GM23248 (cell line): ENCODE measurements at places on chromosomes 4 and X.
A peak's percentile ranks its signal among the peaks of the same experiment; 100 is the strongest.

DNA sequence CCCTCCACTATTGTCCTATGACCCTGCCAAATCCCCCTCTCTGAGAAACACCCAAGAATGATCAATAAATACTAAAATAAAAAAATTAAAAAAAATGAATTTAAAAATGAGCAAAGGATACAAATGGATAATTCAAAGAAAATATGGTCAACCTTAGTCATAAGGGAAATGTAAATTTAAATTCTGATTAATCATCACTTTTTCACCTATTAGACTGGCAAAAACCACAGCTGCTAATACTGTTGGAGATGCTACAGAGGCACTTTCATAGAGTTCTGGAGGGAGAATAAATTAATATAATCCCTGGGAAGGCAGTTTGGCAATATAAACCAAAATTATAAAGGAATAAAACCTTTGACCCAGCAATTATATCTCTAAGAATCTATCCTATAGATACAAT lies 50.3 kb downstream of the LRBA start:
- no peaks in the 10 kb centered on the region for H3K27me3 ChIP-seq
- H3K4me1 ChIP-seq, result no peaks in the 10 kb centered on the region
- no peak overlapping the region for H3K4me3 ChIP-seq
- H3K27ac ChIP-seq, result no peak overlapping the region
- no peak for DNase-seq

GRCh38 chr4:76689145-76689817 lies 208.7 kb downstream of the SOWAHB start:
- peak overlapping the region; percentile 78 for H3K4me3 ChIP-seq
- H3K27ac ChIP-seq, result peak overlapping the region; percentile 67
- peak; percentile 78 for DNase-seq
- peaks cover 19% of the 10 kb centered on the region for H3K4me1 ChIP-seq

DNA sequence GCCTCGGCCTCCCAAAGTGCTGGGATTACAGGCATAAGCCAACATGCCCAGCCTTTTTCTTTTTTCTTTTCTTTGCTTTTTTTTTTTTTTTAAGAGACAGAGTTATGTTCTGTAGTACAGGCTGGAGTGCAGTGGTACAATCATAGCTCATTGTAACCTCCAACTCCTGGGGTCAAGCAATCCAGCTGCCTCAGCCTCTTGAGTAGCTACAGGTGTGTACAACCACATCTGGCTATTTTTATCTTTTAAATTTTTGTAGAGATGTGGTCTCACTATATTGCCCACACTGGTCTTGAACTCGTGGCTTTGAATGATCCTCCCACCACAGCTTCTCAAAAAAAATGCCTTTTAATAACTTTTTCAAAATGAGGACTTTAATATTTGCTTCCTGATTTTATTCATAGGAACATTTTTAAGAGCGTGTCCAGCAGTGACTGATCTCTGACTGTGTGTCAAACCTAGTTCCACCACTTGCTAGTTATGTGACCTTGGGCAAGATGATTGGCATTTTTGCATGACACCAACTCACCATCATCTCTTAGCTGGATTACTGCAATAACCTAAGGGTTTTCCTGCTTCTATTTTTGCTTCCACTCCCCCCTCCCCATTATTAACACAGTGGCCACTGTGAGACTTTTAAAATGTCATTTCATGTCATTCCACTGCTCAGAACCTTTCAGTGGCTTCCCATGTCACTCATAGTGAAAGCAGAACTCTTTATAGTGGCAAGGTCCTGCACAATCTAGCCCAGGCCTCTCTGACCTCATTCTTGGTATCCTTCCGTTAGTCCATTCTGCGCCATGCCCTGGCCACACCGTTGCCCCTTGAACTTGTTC lies 4.5 kb upstream of the TNIP3 start:
- no peaks in the 10 kb centered on the region for H3K4me1 ChIP-seq
- no peak overlapping the region for H3K27ac ChIP-seq
- no peaks in the 10 kb centered on the region for H3K27me3 ChIP-seq
- no peak overlapping the region for H3K4me3 ChIP-seq
- H3K36me3 ChIP-seq, result no peaks in the 10 kb centered on the region

DNA sequence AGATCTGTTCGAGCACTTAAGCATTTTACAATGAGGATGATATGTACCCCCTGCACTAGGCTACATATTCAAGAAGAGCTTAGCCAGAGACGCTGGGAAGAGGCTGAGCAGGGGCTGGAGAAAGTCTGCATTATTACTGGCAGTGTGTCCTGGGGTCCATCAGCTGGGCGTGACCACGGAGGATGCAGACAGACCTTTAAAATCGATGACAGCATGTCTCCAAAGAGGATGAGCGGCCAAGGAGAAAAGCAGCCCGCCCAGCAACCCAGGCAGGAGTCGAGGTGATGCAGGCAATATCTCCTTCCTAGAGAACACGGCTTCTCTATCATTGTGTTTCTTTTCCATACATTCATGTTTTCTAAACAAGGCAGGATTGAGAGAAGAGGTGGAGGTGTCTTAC lies 300.7 kb downstream of the USP46 start:
- DNase-seq, result no peak
- no peak overlapping the region for H3K27ac ChIP-seq
- H3K27me3 ChIP-seq, result no peaks in the 10 kb centered on the region
- no peaks in the 10 kb centered on the region for H3K36me3 ChIP-seq
- H3K4me3 ChIP-seq, result no peak overlapping the region

- peaks cover 10% of the 10 kb centered on the region; the same call in 1 of the 2 replicates for H3K4me1 ChIP-seq
- H3K4me3 ChIP-seq, result no peak overlapping the region
- no peak for DNase-seq
- no peak overlapping the region for H3K27ac ChIP-seq
- H3K27me3 ChIP-seq, result no peaks in the 10 kb centered on the region
These were observed 28.9 kb downstream of the ARFIP1 start for GRCh38 chr4:152808670-152809069.

GRCh38 chr4:89723096-89723495 lies 113.9 kb downstream of the SNCA start:
- H3K27me3 ChIP-seq, result no peaks in the 10 kb centered on the region
- no peaks in the 10 kb centered on the region for H3K36me3 ChIP-seq
- H3K27ac ChIP-seq, result no peak overlapping the region
- H3K4me1 ChIP-seq, result peaks cover 13% of the 10 kb centered on the region; the same call in 1 of the 2 replicates

DNA sequence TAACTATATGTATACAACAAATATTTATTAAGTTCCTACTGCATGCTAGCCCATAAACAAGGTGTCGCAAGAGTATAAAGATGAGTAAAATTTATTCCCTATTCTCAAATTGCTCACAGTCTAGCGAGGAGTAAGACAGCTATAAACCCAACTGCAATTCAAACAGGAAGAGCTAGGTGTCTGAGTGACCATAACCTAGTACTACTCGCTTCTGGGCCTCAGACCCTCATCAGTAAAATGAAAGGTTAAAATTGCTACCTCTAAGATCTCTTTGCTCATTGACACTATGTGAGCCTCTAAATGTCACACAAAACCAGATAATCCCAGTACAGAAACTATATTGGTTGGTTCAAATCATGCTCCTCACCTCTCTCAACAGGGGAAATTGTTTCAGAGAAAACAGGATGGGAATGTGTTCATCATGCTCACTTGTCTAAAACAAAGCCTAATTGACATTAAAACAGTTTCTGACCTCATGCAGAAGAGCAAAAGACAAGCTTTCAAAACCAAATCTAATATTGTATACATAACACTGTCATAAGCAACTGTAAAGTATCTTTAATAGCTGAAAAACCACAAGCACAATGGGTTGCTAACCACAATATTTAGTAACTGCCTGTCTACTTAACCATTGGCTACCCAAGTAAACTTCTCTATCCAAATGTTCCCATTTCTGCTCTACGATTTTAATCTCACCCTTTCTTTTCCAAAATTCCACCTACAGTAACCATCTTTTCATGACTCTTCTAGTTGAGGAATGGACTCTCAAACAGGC lies 264.6 kb upstream of the FMR1 start:
- DNase-seq, result no peak
- H3K4me1 ChIP-seq, result no peaks in the 10 kb centered on the region
- H3K27ac ChIP-seq, result no peak overlapping the region
- H3K27me3 ChIP-seq, result no peaks in the 10 kb centered on the region
- H3K4me3 ChIP-seq, result no peak overlapping the region
- no peaks in the 10 kb centered on the region for H3K36me3 ChIP-seq

DNA sequence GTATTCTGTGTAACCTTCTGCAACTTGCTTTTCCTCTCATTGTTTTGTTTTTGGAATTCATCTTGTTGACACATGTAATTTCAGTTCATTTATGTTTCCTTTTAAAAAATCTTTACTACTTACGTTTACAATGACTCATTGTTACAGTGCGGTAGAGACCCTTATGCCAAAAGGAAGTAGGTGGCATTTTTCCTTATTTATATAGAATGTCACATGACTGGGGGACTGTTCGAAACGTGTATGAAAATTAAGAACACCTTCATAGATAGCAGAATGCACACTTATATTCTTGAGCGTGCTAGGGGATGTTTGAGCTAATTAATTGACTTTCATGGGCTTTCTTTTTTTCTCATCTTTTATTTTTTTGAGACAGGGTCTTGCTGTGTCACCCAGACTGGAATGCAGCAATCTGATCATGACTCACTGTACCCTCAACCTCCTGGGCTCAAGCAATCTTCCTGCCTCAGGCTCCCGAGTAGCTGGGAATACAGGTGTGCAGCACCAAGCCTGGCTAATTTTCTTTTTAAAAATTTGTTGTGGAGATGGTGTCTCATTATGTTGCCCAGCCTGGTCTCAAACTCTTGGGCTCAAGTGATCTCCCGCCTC lies 7.3 kb downstream of the REPS2 start:
- no peaks in the 10 kb centered on the region for H3K36me3 ChIP-seq
- no peak overlapping the region for H3K27ac ChIP-seq
- H3K4me3 ChIP-seq, result no peak overlapping the region
- H3K4me1 ChIP-seq, result no peaks in the 10 kb centered on the region

DNA sequence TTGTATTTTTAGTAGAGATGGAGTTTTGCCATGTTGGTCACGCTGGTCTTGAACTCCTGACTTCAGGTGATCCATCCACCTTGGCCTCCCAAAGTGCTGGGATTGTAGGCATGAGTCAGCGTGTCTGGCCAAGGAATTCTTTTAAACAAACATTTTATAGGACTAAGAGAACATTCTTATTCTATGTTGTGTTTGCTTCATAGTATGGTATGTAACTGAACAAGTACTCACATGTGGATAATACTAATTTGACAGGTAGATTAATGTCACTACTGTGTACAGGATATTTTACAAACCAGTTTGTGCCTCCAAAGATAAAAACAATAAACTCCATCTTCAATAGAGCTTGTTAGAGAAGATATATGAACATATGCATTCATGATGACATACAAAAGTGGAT lies 1353.4 kb downstream of the PCDH7 start:
- no peaks in the 10 kb centered on the region for H3K27me3 ChIP-seq
- no peak overlapping the region for H3K4me3 ChIP-seq
- no peaks in the 10 kb centered on the region for H3K36me3 ChIP-seq

- no peak overlapping the region for H3K27ac ChIP-seq
- no peaks in the 10 kb centered on the region for H3K36me3 ChIP-seq
- H3K4me1 ChIP-seq, result no peaks in the 10 kb centered on the region
- DNase-seq, result peak; percentile 20
- no peak overlapping the region for H3K4me3 ChIP-seq
These were observed 299.9 kb downstream of the UNC5C start for GRCh38 chr4:95248720-95249425.

GRCh38 chr4:142845293-142846107 lies 601 bp downstream of the INPP4B start:
- H3K4me3 ChIP-seq, result peak overlapping the region; percentile 80
- peaks cover 35% of the 10 kb centered on the region for H3K4me1 ChIP-seq
- no peaks in the 10 kb centered on the region for H3K36me3 ChIP-seq
- H3K27ac ChIP-seq, result no peak overlapping the region

DNA sequence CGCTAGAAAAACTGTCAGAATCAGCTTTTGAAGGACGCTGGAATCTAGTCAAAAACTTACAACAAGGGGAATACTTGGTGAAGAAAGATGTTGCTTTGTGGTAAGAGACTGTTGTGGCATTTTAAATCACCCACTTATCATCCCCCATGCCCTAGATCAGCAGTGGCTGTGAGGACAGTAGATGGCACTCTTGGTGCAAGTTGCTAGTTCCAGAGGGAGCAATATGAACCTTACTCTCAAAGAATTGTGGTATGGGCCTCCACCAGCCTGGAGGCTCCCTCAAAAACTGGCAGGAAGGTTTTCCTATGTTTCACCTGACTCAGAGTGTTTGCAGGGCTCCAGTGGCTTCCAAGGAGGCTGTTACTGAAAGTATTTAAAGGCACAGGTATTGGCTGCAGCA lies 37.7 kb upstream of the SLC16A2 start:
- no peaks in the 10 kb centered on the region for H3K36me3 ChIP-seq
- DNase-seq, result peak; percentile 61
- H3K27me3 ChIP-seq, result no peaks in the 10 kb centered on the region
- no peak overlapping the region for H3K27ac ChIP-seq

DNA sequence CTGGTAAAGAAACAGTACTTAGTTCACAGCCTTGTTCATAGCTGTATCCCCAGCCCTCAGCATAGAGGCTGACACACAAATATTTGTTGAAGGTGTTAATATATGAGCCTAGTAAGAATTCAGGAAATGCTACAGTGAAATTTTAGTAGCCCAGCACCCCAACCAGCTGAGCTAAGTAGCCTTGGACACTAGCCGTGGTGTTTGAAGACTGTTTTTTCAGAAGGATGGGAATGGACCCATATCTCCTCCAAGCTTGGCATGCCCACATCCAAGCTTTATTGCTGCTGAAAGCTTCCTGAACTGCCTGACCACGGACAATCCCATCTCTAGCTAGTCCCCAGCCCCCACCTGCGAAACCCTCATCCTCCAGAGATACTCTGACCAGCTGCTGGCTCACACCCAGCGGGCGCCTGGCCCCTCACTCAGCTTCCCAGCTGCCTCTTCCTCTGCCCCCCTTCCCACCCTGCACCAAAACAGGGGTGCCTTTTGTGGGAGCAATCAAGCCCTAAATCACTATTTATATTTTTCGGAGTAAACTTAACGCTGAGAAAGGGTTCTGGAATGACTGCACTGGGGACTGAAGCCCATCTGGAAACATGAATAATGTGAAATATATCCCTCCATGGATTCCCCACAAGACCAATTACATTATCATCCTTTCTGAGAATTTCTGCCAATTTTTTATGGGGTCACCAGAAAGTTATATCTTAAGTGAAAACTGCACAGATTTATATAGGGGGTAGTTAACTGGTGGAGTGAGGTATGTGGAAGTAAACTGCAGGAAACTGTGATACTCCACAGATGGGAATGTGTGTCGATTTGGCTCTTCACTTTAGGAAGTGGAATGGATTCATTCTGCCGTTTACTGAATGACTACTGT lies 41.1 kb upstream of the CBR4 start:
- DNase-seq, result no peak
- H3K27me3 ChIP-seq, result no peaks in the 10 kb centered on the region
- no peaks in the 10 kb centered on the region for H3K4me1 ChIP-seq
- H3K4me3 ChIP-seq, result no peak overlapping the region
- no peak overlapping the region for H3K27ac ChIP-seq

GRCh38 chrX:140664939-140665338 lies 44.6 kb upstream of the LINC00632 start:
- H3K4me1 ChIP-seq, result no peaks in the 10 kb centered on the region
- no peak overlapping the region for H3K4me3 ChIP-seq
- no peaks in the 10 kb centered on the region for H3K36me3 ChIP-seq
- H3K27ac ChIP-seq, result no peak overlapping the region
- DNase-seq, result peak; percentile 48

GRCh38 chrX:22021751-22022324 lies 10.3 kb upstream of the PHEX start:
- no peaks in the 10 kb centered on the region for H3K27me3 ChIP-seq
- no peak for DNase-seq
- H3K27ac ChIP-seq, result no peak overlapping the region

- no peak overlapping the region for H3K4me3 ChIP-seq
- H3K27ac ChIP-seq, result no peak overlapping the region
- H3K36me3 ChIP-seq, result no peaks in the 10 kb centered on the region
- no peaks in the 10 kb centered on the region for H3K27me3 ChIP-seq
- no peak for DNase-seq
These were observed 346.9 kb downstream of the BCOR start for GRCh38 chrX:39750848-39751247.

- no peak overlapping the region for H3K27ac ChIP-seq
- no peaks in the 10 kb centered on the region for H3K4me1 ChIP-seq
- H3K27me3 ChIP-seq, result no peaks in the 10 kb centered on the region
- no peak for DNase-seq
These were observed 31.1 kb upstream of the RXFP1 start for GRCh38 chr4:158490629-158491028.
